ENCODE measurements at places on chromosomes 7 and 10. TPM values are rescaled to one million over a fixed set of nuclear protein-coding genes. Genes with fewer than 3 reads are reported as not detected.
A peak's percentile ranks its signal among the peaks of the same experiment; 100 is the strongest.

BHLHA15 gene
- total RNA-seq = not detected

GRM3 gene
- total RNA-seq = not detected

FKBP6 gene
- total RNA-seq = not detected

SMIM30 gene
- total RNA-seq = 79.0 TPM

MYPN gene
- total RNA-seq = not detected

LIPM gene
- total RNA-seq = not detected

CPA4 gene
- not detected for total RNA-seq

SLC29A4 gene
- 1.1 TPM for total RNA-seq

SLC18A3 gene
- 2.5 TPM for total RNA-seq

HYAL4 gene
- total RNA-seq = not detected

SCIN gene
- total RNA-seq = 0.95 TPM

CHST15 gene
- 29.9 TPM for total RNA-seq

LRGUK gene
- total RNA-seq = 0.33 TPM

KCND2 gene
- total RNA-seq = 1.2 TPM

TMEM236 gene
- total RNA-seq = 0.68 TPM

GRCh38 chr7:17462131-17462631 lies 163.7 kb downstream of the AHR start:
- no peak overlapping the region for H3K4me3 ChIP-seq
- no peaks in the 10 kb centered on the region for H3K4me1 ChIP-seq
- no peaks in the 10 kb centered on the region for H3K36me3 ChIP-seq
- no peak for DNase-seq
- H3K27ac ChIP-seq = no peak overlapping the region

GRCh38 chr7:841943-842342 lies 9.7 kb downstream of the SUN1 start:
- H3K4me1 ChIP-seq = no peaks in the 10 kb centered on the region
- H3K4me3 ChIP-seq = no peak overlapping the region
- peak overlapping the region; percentile 85 for H3K27ac ChIP-seq
- peak; percentile 62 for DNase-seq

DNA sequence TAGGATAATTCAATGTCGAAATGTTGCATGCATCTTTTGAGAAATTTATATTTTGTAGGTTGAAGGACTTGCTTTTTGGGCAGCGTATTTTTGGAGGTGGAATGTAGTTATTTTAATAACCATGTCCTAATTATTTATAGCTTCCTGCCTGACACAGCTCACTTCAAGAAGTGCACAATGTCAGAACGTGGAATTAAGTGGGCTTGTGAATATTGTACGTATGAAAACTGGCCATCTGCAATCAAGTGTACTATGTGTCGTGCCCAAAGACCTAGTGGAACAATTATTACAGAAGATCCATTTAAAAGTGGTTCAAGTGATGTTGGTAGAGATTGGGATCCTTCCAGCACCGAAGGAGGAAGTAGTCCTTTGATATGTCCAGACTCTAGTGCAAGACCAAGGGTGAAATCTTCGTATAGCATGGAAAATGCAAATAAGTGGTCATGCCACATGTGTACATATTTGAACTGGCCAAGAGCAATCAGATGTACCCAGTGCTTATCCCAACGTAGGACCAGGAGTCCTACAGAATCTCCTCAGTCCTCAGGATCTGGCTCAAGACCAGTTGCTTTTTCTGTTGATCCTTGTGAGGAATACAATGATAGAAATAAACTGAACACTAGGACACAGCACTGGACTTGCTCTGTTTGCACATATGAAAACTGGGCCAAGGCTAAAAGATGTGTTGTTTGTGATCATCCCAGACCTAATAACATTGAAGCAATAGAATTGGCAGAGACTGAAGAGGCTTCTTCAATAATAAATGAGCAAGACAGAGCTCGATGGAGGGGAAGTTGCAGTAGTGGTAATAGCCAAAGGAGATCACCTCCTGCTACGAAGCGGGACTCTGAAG lies 620 bp downstream of the ZRANB1 start:
- H3K27me3 ChIP-seq = no peaks in the 10 kb centered on the region
- H3K27ac ChIP-seq = no peak overlapping the region
- no peaks in the 10 kb centered on the region for H3K36me3 ChIP-seq
- DNase-seq = no peak
- no peak overlapping the region for H3K4me3 ChIP-seq

GRCh38 chr7:100352984-100353684 lies 4.8 kb upstream of the PILRB start:
- DNase-seq = peak; percentile 56
- no peak overlapping the region for H3K27ac ChIP-seq
- H3K4me3 ChIP-seq = no peak overlapping the region

- no peak for DNase-seq
- no peak overlapping the region for H3K4me3 ChIP-seq
- H3K27ac ChIP-seq = no peak overlapping the region
- H3K27me3 ChIP-seq = no peaks in the 10 kb centered on the region
- H3K36me3 ChIP-seq = no peaks in the 10 kb centered on the region
These were observed 17.5 kb downstream of the HYCC1 start for GRCh38 chr7:22996470-22996869.

DNA sequence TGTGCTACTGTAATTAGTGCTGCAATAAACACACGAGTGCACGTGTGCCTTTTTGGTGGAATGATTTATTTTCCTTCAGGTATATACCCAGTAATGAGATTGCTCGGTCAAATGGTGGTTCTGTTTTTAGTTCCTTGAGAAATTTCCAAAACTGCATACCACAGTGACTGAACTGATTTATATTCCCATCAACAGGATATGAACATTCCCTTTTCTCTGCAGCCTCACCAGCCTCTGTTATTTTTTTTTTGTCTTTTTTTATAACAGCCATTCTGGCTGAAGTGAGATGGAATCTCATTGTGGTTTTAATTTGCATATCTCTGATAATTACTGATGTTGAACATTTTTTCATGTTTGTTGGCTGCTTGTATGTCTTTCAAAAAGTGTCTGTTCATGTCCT lies 922.9 kb upstream of the LRRN3 start:
- no peaks in the 10 kb centered on the region for H3K4me1 ChIP-seq
- H3K27ac ChIP-seq = no peak overlapping the region
- H3K36me3 ChIP-seq = no peaks in the 10 kb centered on the region
- DNase-seq = no peak

DNA sequence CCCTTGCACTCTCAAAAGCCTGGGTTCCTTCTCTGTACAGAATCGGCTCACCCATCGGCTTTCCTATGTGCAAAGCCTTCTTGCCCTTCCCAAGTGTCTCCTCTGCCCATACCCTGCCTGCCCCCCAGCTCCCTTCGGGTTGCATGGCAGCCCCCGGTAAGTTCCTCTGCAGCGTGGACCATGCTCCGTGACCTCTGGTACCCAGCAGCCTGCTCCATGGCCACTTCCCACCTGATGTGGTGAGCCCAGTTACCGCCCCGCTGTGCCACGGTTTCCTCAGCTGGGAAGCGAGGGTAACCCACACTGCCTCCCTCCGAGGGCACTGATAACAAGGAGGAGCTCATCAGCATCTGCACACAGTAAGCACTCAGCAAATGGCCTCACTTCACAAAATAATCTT lies 106.8 kb upstream of the DDC start:
- peaks cover 14% of the 10 kb centered on the region for H3K36me3 ChIP-seq
- H3K27ac ChIP-seq = peak overlapping the region; percentile 43
- no peaks in the 10 kb centered on the region for H3K27me3 ChIP-seq
- H3K4me1 ChIP-seq = no peaks in the 10 kb centered on the region
- no peak for DNase-seq

DNA sequence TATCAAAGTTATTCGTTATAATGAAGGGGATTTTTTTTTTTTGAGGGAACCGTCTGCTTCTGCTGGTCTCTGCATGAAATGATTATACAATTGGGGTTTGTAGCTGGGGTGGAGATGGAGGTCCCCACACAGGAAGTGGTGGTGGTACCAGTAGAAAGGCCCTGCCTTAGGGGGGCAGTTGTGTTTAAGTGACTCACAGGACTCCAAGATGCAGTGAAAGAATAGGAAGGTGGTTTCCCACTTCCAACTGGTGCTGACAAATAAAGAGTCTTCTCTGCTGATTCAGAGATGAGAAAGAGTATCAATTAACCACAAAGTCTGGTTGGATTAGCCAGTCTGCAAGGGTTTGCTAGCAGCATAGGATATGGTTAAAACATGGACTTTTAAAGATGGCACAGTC lies 376.0 kb downstream of the SORCS3 start:
- H3K4me1 ChIP-seq = no peaks in the 10 kb centered on the region
- H3K27me3 ChIP-seq = no peaks in the 10 kb centered on the region
- H3K36me3 ChIP-seq = no peaks in the 10 kb centered on the region
- H3K27ac ChIP-seq = no peak overlapping the region
- DNase-seq = no peak

DNA sequence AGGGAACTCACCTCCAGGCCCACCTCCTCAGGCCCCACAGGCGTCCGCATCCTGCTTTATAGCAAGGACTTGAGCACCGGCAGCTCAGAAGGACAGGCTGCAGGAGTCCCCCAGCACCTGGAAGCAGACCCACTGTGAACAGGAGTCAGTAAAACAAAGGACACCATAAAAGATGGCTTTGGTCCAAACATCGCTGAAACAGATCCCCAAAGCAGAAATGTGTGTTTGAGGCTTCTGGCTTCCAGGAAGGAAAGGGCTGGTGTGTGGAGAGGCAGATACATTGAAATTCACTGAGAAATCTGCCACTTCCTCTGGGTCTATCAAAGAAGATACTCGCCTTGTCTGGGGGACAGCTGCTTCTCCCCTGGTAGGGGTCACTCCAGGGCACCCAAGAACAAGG lies 286.2 kb downstream of the PLXNA4 start:
- no peaks in the 10 kb centered on the region for H3K27me3 ChIP-seq
- H3K4me3 ChIP-seq = no peak overlapping the region
- H3K4me1 ChIP-seq = no peaks in the 10 kb centered on the region
- no peaks in the 10 kb centered on the region for H3K36me3 ChIP-seq
- H3K27ac ChIP-seq = no peak overlapping the region
- no peak for DNase-seq

- H3K27me3 ChIP-seq = no peaks in the 10 kb centered on the region
- peaks cover 41% of the 10 kb centered on the region for H3K4me1 ChIP-seq
- DNase-seq = no peak
- peak overlapping the region; percentile 71 for H3K27ac ChIP-seq
- H3K36me3 ChIP-seq = no peaks in the 10 kb centered on the region
- H3K4me3 ChIP-seq = no peak overlapping the region
These were observed 178.8 kb downstream of the REEP3 start for GRCh38 chr10:63699785-63700613.

DNA sequence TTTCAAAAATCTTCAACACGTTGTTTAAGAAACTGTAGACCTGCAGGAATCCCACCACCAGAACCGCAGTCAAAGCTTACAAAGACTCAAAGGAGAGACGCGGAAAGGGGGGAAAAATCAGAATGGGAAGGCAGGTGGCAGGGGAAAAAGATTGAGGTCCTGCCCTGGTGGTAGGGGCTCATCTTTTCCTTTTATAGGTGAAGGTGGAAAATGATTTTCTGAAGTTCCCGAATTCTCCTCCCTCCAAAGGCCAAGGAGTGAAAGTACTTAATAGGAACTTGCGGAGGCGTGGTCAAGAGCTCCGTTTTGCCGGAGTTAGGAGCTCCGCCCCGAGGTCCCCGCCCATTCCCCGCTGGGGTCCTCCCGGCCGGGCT lies 724 bp downstream of the BBIP1 start:
- no peaks in the 10 kb centered on the region for H3K27me3 ChIP-seq
- peak; percentile 98 for DNase-seq
- H3K27ac ChIP-seq = peak overlapping the region; percentile 98
- peak overlapping the region; percentile 70 for H3K4me3 ChIP-seq
- H3K36me3 ChIP-seq = no peaks in the 10 kb centered on the region

- H3K4me3 ChIP-seq = no peak overlapping the region
- DNase-seq = no peak
- no peak overlapping the region for H3K27ac ChIP-seq
- no peaks in the 10 kb centered on the region for H3K27me3 ChIP-seq
These were observed 47.6 kb downstream of the SLIT1 start for GRCh38 chr10:97138174-97138573.

- no peaks in the 10 kb centered on the region for H3K4me1 ChIP-seq
- H3K36me3 ChIP-seq = no peaks in the 10 kb centered on the region
- no peaks in the 10 kb centered on the region for H3K27me3 ChIP-seq
- H3K4me3 ChIP-seq = no peak overlapping the region
- H3K27ac ChIP-seq = no peak overlapping the region
These were observed 77.1 kb upstream of the DUSP5 start for GRCh38 chr10:110420401-110421193.

GRCh38 chr7:92934096-92934495 lies 97.7 kb upstream of the CDK6 start:
- H3K27ac ChIP-seq = no peak overlapping the region
- no peaks in the 10 kb centered on the region for H3K36me3 ChIP-seq
- H3K27me3 ChIP-seq = no peaks in the 10 kb centered on the region
- DNase-seq = no peak
- H3K4me1 ChIP-seq = no peaks in the 10 kb centered on the region

- no peaks in the 10 kb centered on the region for H3K4me1 ChIP-seq
- peaks cover 2% of the 10 kb centered on the region for H3K27me3 ChIP-seq
- no peak overlapping the region for H3K4me3 ChIP-seq
- no peaks in the 10 kb centered on the region for H3K36me3 ChIP-seq
These were observed 86.6 kb upstream of the PCBD1 start for GRCh38 chr10:70974920-70975319.

- no peaks in the 10 kb centered on the region for H3K27me3 ChIP-seq
- H3K4me1 ChIP-seq = no peaks in the 10 kb centered on the region
- H3K27ac ChIP-seq = no peak overlapping the region
- H3K36me3 ChIP-seq = no peaks in the 10 kb centered on the region
- no peak overlapping the region for H3K4me3 ChIP-seq
These were observed 34.2 kb downstream of the TFPI2 start for GRCh38 chr7:93856323-93856722.

DNA sequence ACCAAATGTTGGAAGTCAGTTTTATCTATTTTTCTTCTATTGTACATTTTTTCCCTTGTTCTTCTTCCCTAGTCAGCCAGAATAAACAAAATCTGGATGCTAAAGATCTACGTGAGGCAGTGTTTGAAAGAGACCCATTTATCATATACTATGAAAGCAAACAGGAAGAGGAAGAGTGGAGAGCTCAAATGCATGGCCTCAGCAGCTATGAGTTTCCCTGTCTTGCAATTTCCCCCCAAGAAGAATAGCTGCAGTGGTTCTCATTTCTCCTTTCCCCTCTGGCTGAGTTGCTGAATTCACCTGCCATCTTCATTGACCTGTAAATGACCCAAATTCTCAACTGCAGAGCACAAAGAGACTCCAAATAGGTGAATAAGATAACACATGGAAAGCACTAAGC lies 347.1 kb upstream of the NRP1 start:
- no peak overlapping the region for H3K4me3 ChIP-seq
- no peaks in the 10 kb centered on the region for H3K36me3 ChIP-seq
- DNase-seq = no peak
- no peak overlapping the region for H3K27ac ChIP-seq

DNA sequence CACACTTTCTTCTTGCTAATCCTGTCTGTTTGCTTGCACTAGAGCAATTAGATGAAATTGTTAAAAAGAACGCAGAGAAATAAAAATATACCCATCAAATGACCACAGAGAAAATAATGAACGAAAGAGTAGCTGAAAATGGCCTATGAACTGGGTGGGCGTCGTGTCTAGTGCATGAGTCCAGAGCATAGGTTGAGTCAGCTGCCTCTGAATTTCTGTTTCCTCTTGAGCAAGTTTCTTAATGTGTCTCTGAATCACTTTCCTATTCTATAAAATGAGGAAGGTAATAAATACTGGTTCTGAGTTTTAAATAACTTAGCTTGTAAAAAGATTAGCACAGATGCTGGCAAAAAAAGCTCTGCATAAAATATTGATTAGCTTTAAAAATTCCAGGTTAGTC lies 75.0 kb downstream of the POM121L12 start:
- H3K27ac ChIP-seq = no peak overlapping the region
- H3K4me3 ChIP-seq = no peak overlapping the region
- H3K4me1 ChIP-seq = no peaks in the 10 kb centered on the region
- no peaks in the 10 kb centered on the region for H3K27me3 ChIP-seq
- DNase-seq = no peak

GRCh38 chr7:81232084-81232799 lies 313.4 kb upstream of the SEMA3C start:
- peaks cover 11% of the 10 kb centered on the region for H3K4me1 ChIP-seq
- no peak overlapping the region for H3K27ac ChIP-seq
- no peaks in the 10 kb centered on the region for H3K36me3 ChIP-seq
- DNase-seq = no peak
- H3K4me3 ChIP-seq = no peak overlapping the region

Measured in sigmoid colon (tissue), 7 donors.